Fibroblast of skin of abdomen (primary cell): ENCODE measurements at places on chromosomes 7 and 10.

DNA sequence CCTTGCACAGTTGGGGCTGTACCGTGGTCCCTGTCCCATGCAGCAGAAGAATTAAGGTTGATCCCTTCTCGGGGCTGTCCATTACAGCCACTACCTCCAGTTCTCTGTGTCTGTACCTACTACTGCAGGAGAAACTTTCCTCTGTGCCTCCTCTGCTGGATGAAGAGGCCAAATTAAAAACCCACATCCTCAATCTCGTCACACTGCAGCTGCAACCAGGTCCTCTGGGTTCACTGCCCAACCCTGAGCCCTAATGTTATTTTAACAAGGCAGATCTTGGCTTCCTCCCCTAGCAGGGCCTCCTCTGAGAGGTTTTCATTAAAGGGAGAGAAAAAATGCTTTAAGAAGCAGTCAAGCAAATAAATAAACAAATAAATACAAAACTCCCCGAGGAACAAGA, 66.6 kb downstream of the PLXNA4 start:
- DNase-seq, result no peak

DNA sequence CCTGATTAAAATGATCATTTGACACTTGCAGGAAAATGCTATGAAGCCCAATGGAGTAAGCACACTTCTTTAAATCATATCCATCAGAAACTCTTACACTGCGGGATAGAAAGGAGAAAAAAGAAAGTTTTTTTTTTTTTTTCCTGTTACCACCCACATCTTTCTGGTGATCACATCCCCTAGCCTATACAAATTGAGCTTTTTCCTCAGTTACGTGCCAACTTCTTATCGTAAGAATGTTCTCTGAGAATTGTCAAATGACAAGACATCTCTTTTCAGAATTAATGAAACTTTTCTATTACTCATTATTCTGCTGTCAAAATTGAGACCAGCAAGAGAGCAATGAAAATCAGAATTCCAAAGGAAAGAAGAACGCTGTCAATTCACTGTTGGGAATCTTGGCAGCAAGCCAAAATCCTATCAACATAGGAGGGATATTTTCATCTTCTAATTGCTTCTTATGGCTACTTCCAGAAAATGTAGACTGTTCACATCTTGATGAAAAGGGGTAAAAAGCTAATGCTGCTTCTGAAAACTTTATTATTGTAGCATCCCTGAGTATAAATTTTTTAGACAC, 179.5 kb downstream of the ADAM12 start:
- peak; percentile 56 for DNase-seq

DNA sequence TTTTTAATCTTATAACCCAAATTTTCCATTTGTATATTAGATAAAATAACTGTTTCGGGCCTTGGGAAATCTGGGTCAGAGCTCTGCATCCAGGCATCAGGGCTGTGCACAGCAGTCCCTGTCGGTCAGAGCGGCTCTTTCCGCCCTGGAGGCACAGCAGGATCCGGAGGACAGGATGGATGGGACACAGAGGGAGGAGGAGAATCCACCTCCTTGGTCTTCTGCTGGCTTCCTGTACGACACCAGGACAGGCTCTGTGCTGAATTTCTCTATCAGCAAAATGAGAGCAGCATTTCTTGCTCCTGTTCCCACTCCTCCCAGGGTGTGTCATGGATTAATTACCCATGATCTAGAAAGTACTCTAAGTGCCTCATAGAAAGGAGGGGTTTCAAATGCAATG, 254.9 kb downstream of the SKAP2 start:
- no peak for DNase-seq

DNA sequence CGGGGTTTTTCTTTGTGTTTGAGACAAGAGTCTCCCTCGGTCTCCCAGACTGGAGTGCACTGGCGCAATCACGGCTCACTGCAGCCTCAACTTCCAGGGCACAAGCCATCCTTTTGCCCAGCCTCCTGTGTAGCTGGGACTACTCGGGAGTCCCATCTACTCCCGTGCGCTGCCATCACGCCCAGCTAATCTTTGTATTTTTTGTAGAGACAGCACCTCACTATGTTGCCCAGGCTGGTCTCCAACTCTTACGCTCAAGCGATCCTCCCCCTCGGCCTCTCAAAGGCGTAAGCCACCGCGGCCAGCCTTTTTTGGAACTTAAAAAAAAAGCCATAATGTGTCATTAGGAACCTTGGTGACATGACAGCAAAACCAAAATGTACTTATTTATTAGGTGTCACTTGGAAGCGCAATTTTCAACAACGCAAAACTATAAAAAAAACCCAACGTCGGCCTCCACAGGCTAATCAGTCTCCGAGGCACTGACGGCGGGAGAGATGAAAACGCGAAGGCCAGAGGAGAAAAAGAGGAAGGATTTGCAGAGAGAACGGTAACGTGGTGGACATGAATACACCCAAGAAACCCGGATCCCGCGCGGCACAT, 911 bp upstream of the HNRNPH3 start:
- peak; percentile 20 for DNase-seq

DNA sequence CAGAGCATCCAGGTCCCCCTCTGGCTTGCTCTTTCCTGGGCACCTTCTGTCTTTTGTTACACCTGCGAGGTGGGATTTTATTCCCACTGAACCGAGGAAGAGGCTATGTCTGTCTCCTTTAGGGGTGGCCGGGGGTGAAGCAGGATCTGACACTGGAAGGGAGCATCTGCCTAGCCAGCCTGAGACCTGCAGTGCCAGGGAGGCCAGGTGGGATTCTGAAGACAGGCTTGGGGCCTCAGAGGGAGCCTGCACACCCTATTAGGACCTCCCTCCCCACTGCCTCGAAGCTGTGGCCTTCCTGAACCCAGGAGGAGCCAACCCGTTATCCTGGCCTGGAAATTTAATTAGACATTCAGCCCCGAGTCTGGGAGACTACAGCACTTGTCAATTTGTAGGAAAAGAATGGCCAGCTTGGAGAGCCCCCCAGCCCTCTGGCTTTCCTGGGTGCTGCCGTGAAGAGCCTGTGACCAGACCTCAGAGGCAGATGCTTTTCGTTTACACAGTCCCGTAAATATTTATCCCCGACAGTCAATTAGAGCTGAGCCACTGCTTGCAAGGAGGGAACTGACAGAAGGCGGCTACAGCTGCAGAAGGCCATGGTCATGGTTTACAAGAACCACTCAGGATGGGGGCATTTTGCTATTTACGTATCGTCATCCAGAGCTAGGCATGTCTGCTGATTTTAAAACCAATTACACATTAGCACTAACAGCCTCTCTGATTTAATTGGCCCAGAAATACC, 19.7 kb downstream of the CHAT start:
- no peak for DNase-seq
